ENCODE measurements at places on chromosomes 5 and 9.

DNA sequence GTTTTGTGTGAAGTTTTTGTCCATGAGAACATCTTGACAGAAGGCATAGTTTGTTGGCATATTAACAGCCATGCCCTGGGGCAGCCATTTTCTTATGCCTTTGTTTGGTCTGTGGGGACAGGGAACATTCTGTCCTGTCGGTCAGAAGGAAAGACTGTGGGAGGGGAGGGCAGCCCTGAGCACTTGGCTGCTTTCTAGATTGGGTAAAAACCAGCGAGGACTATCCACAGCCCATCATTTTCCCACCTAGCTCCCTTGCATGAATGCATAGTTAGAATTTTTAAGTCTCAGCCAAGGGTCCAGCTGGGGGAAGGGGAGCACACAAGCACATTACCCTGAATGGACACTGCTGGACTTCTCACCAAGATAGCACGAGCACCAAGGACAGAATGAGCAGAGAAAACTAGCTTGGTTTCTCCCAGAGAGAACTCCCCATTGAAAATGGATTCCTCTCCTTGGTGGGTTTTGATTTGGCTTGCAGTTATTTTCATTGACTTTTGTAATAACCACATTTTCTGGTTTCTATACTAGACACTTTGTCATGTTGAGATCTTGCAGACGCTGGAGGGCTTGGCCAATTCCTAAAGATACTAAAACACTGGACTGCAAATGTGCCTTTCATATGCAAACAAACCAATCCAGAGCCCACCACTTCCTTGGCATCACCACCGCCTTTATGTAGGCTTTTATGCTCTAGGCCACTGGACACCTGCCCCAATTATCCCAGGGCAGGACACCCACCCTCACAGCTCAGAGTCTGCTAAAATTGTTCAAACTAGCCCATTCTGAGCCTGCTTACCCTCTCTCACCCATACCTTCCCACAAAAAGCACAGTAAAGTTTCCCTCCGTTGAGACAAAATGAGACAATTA lies 129.9 kb downstream of the BOD1 start:
- no peak for DNase-seq

DNA sequence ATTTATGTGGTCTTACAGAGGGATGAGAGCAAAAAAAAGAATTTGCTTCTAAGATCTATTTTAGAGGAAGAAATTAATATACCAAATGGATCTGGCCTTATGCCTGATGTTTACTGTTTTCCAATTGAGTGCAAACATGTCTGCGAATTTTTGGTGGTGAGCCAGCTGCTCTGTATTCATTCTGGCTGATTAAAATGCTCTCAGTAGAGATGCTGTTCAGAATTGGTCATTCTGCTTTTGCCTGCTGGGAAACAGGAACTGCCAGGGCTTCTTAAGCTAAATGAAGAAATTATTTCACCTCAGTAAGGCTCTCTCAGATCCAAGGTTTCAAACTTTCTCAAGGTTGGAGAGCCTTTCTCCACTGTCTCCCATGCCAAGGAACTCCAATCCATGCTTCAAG lies 132.0 kb upstream of the SV2C start:
- peak; percentile 22 for DNase-seq

- no peak for DNase-seq
These were observed 2.5 kb downstream of the ZNF484 start for GRCh38 chr9:92875373-92875772.

DNA sequence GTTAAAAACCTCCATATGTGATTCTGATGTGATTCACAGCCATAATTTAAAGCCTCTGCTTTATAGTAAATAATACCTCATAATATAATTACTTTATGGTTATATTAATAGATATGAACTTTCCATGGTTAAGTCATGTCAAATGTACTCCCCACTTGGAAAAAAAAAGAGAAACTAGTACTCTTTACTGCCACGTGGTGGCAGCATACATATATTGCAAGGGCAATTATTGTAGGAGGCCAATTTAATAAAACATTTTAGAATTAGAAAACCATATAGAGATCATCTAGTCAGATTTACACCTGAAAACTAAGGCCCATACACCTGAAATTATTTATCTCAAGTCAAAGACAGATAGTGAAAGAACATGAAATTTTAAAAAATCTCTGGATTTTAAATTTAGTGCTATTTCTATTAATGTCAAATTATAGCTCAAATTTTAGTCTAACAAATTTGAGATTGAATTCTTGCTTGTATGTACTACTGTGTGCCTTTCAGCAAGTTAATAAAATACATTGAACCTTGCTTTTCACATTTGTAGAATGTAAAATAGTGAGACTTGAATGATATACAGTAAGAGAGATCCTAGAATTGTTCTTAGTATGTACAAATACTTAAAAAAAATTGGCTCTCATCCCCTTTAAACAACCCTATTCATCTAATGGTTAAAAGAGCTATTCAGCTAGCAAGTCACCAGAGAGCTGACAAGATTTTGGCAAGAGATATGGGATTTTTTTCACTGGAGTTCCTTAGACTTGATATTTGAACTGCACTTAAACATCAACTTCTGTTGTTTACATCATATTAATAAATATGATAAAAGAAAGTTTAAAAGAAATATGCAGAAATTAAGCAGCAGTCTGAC lies 603.8 kb downstream of the TLE4 start:
- DNase-seq = peak; percentile 13

DNA sequence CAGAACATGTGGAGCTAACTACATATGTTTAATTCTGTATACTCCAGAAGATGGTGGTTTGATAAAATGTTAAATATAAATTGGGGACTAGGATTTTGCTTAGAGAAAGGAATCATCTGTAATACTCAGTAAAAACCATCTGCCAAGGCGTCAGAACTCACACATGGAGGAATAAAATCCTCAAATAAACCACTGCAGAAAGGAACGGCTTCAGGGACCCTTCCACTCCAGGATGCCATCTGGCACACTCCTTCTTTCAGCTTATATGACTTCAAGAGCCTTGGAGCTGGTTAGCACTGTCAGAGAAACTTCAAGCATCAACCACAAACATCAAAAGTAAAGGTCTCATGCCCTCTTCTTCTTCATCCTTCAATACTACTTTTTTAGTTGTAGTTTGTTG lies 360.6 kb downstream of the PLK2 start:
- no peak for DNase-seq

GRCh38 chr9:79201636-79202035 lies 370.1 kb upstream of the TLE4 start:
- no peak for DNase-seq

DNA sequence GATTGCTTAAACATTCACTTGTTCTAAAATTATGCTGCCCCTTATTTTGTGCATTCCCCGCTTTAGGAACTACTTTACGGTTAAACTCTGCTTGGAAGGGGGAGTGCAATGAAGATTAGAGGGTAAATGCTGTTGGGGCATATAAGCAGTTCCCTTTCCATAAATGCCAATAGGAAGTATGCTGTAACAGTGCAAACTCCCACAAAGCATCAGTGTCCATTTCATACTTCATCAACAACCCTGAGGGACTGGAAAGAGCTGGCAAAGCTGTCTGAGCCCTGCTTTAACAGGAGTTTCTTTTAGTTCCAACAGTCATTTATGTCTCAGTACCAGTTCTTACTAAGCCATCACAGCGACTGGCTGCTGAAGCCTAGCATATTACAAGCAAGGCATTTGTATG lies 1.8 kb downstream of the ACTL7A start:
- DNase-seq = no peak

DNA sequence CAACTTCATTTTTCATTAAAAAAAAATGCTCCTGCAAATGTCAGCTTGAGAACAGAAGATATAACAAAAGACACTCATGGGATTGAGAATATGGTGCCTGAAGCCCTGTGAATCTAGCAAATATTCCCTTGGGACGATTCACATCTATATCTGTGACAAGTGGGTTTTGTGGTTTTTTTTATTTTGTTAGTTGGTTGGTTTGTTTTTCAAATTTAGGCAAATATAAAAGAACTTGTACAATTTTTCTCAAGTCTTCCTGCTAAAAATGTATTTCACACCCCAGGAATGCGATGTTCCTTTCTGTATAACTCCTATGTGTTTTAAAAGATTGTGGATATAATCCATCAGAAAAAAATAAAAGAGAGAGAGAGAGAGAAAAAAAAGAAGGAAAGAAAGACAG lies 1061.8 kb upstream of the ARRDC3 start:
- DNase-seq = no peak

DNA sequence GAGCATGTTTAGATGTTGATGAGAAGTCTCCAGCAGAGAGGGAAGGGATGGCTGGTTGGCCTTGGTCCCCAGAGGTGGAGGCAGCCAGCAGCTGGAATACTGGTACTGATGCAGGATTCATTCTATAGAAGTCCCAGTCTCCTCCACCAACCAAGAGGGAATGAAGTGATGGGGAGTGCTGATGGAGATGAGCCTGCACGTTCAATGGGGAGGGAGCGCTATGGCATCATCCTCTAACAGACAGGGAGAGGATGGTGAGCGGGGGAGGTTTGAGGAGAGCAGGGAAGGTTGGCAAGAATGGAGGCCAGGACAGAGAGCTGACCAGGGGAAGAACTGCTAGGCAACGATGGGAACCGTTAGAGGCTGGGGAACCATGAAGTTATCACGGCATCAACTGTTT lies 159.8 kb upstream of the MVB12B start:
- DNase-seq = no peak
